ENCODE measurements at places on chromosomes 7 and 10.

DNA sequence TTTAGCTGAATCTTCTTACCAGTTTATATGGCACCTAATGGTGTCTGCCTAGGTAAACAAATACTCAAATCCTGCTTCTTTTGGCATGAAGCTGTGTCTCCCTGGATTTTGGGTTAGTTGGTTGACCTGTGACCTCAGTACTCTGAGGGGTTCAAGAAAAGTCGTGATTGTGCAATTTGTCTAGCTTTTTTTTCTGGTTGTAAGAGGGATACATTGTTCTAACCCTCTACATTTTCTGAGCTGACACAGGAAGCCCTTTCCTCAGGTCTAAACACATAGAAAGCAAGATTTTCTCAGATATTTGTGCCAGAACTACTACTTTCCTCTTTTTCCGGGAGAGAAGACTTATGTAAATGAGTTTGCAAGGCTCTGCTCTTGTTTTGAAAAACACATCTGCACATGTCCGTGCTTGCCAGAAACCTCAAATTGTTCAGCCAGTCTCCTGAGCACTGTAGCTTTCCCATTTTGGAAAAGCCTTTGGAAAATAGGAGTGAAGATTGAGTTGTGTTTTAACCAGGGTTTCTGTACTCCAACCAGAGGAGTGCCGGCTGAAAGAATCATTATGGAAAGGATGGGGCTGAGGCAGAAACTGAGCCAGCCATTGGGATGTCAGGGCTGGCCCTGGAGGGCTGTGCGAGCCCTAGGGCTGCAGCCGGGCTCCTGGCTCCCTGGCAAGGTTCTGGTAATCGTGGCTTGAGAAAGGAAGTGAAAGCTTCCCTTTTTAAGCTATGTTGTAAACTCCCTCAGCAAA lies 31.3 kb upstream of the CXCL12 start:
- DNase-seq, result no peak

DNA sequence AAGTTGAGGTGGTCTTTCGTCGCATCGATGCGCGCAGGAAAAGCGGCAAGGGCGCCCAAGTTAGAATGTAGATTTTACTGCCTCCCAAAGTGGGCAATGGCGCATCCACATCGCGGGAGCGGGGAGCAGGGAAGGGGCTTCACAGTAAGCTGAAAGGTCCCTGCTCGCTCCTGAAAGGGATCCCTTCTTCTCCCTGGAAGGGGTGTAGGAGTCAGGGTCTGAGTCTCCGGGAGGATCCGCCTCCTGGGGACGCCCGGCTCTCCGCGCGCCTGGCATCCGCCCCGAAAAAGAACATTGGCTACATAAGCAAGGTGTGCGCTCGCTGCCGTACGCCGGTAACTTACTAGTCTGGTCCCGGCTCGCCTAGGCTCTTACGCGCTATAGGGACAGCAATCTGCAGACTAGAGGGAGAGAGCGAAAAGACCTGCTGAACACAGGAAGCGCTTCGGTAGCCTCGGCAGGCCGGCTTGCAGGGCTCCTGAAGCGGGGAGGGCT lies 804 bp downstream of the UNC5B start:
- DNase-seq, result peak; percentile 6

DNA sequence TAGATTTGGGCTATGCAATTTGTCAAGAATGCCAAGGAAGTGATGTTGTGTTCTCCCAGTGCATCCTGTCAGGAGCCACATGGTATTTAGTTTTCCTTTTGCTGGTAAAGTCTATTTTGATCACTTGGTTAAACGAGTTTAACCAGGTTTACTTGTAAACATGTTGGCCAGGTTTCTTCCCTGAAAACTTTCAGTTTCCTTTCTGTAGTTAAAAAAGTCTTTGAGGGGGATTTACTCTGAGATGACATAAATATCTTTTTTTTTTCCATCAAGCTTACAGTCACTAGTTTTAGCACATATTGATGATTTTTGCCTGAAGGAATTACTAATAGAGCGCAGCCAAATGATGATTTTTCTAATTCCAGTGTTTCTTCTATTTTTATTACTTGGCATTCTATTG lies 320.5 kb downstream of the PHF14 start:
- no peak for DNase-seq

GRCh38 chr10:130656187-130656575 lies 520.0 kb downstream of the GLRX3 start:
- no peak for DNase-seq

DNA sequence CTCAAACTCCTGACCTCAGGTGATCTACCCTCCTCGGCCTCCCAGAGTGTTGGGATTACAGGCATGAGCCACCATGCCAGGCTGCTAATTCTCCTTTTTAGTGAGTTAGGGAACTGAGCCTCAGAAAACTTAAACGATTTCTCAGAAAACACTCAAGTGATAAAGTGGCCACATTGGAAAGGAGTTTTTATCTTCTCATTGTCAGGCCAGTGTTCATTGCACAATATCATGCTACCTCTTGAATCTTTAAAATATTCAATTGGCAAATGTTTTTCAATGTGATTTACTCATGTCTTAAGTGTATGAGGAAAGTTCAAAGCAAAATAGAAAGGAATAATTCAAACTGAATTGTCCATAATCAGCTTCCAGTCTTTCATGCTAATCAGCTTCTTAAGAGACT lies 80.7 kb downstream of the ITGB8 start:
- DNase-seq, result no peak

DNA sequence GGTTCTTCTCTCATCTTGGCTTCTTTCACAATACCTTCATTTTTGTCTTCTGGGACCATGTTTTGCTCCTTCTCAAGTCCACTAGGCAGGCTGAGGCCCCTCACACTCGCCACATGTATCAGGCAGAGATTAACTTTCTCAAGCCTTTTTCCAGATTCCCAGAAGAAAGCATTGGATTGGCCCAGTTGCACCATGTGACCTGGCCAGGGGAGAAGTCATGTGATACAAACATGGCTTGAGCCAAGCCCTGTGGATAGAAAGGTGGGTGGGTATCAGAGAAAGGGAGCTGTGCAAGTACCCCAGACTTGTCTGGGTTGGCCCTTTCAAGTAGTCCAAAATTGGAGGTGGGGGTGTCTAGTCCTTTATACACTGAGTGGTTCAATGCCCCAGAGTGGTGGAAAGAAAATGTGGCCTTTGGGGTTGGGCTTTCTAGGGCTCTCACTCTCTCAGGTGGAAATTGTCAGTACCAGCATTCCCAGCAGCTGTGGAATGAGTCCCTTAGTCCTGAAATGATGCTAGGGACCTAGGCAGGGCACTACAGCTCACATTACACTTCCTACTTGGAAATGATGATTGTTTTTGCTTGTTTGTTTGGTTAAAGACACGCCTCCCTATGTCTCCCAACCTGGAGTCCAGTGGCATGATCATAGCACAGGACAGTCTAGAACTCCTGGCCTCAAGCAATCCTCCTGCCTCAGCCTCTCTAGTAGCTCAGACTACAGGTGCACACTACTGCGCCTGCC lies 36.9 kb upstream of the C10orf67 start:
- DNase-seq, result no peak

GRCh38 chr10:73855413-73855812 lies 18.9 kb downstream of the CAMK2G start:
- no peak for DNase-seq

DNA sequence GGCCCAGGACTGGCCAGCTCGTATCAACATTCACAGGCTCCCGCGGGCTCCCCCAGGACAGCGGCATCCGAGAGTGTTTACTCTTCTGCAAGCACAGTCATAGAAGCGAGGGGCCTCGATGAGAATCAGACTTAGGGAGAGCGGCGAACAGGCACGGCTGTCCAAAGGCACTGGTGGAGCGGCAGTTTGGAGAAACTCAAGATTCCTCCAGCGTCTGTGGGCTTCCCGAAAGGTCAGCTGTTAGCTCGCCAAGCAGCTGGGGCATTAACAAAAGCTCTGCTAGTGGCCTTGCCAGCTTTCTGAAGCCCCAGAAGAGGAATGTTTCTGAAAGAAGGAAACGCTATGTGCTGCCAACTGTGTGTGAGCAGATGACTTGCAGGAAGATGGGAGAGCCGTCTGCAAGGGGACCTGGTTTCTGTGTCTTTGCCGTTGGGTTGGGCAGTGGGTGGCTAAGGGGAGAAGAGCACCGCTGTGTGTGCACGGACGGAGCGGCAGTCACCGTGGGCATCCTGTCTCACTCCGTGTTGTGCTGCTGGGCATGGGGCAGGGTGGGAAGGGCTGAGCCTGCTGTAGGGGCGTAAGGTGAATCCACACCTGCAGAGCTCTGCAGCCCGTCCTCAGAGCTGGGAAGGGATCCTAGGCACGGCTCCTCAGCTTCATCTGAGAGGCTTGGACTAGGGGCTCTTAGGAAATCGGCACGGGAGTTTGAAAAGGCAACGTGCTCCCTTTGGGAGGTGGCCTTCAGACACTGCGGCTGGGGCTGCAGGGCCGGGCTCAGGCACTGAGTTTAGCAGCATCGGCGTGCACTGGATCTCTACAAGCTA lies 42.1 kb downstream of the AMZ1 start:
- DNase-seq, result no peak

DNA sequence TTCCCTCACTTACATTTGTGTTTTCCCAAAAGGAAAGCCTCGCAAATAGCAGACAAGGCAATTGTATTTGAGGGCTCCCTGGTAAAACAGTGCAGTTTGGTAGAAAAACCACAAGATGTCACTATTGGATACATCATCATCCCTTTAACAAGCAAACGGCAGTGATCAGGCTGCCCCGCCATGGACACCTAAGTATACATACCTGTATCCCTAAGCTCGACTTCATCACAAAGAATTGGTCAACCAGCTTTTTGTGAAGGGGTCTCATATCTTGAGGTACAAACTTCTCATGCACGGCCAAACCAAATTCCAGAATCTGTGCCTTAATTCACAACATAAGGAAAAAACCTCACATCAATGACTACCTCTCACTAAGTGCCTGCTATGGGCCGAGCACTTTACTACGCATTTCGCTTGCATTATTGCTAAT lies 179.5 kb upstream of the IMMP2L start:
- DNase-seq, result peak; percentile 48

DNA sequence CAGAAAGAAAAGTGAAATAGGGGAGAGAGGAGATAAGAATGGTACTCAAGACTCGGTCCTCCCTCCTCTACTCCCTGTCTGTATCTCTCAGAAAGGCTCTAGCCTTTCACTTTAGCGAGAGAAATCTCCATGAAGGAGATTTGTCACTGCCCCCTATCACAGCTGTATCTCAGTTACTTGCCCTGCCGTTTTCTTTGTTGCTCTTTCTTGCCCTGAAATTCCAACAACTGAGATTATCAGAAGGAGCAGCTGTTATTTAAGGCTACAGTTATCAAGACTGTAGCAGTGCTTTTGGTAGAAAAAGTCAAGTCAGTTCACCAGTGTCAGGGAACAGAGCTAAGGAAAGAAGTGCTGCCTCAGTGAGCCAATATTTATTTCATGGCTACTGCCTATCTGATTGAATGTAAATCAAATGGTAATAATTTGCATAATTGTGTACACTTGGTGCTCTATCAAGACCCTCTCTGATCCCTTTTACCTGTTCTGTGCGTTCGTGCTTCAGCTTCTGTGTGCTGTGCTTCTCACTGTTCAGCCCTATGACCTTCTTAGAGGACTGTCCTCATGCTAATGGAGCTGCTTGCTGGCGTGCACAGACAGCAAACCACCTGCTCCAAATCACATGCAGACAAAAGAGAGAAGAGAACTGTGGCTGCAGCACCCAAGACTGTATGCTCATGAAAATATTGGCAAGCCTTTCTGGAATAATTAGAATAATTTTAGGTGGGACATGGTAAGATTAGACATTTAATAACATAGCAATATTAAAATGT lies 180.2 kb upstream of the FAM3C start:
- no peak for DNase-seq

DNA sequence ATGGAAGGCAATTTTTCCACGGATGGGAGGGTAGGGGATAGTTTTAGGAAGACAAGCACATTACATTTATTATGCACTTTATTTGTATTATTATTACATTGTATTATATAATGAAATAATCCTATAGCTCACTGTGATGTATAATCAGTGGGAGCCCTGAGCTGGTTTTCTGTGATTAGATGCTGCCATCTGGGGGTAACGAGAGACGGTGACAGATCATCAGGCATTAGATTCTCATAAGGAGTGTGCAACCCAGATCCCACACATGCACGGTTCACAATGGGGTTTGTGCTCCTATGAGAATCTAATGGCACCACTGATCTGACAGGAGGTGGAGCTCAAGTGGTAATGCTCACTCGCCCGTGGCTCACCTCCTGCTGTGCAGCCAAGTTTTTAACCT lies 103.9 kb upstream of the STK17A start:
- DNase-seq, result no peak

DNA sequence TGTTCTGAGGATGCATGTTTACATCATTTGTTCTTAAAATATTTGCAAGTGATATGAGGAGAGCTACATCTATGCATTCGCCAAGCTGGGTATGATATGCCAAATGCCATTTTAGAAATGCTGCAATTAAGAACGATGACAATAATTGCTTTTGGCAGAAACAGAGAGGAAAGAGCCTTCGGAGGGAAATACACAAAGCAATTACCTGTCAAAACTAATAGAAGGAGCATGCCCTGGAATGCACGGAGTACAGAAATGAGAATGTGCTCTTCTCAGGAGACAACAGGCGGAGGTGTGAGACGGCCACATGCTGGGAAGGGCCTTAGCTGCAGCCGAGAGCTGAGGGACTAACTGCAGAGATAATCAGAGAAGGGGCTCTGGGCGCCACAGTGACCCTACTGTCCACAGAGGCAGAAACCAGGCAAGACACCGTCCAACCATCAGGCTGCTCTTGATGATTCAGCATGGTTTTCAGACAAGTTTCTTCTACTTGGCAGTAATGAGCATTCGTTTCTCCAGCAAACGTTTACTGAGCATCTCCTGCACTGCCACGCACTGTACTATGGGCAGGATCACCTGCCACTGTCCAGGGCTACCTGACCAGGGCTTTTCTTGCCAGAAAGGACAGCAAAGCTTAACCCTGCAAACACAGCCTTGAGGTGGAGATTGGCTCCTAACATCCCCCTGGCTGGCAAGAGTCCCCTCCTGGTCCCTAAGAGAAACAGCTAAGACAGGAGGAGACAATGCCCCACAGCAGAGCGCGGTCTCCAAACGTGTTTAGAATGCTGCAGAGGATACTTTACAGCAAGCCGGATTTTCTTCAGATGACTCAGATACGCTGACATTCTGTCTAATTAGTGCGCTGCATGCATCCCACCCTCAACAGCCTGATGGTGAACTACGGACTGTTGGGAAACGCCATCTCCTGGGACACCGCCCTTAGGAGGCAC lies 18.1 kb downstream of the VIPR2 start:
- no peak for DNase-seq

DNA sequence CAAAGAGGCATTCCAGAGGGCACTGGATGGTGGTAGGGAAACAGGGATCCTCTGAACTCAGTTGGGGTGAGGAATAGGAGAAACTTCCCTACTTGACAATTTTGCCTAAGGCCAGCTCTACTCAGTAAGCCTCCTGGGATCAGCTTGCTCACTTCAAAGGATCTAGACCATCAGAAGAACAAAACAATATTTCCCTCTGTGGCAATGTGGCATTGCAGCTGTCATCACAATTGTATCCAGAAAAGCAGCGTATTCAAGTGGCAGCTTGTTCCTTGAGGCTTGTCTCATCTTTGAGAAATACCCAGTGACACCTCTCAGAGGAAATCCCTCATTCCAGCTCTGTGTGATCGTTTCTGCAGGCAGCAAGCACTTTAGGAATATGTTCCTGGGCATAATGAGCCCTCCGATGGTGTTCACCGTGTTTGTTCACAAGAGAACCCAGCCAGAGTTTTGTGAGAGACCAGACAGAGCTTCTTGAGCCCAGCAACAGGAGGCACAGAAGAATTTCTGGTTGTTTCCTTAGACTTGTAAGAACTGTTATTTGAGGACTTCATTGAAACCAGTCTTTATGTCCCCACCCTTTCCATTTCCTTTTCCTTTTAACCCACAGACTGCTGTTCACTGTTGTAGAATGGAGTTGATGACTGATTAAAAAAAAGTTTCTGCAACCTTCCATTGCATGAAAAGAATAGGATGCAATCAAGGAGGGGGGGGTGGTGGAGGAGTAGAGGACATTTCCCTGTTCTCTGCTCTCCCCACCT lies 747.3 kb downstream of the LRMDA start:
- no peak for DNase-seq
